ENCODE measurements at places on chromosomes 5 and 9.

DNA sequence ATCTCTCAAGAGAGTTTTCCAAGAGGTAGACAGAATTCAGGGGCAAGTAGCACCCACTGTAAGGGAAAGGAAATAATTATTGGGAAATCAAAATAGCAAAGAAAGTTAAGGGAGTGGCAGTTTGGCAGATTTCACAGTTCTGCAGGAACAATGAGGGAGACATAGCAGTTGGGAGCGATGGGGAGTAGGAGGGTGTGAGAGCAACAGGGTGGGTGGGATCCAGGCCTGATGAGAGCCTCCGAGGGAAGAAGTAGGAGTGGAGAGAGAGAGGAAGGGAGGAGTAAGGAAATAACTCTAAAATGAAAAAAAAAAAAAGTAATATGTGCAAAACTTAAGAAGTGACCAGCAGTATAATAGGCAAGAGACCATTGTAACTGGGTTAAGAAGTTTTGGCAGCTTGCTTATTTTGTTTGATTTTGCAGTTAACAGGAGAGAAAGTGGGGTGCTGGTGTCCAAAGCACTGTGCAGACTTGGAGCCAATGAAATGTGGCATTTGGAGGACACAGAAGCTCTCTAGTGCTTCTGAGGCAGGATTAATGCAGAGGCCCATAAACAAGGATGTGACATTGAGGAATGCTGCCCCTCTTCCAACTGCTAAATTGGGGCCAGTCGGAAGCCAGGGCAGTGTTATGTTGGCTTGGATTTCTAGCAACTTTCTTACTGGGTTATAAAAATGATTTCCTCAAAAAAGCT lies 10.2 kb downstream of the TNFAIP8 start:
- DNase-seq = no peak

- no peak for DNase-seq
Measured at GRCh38 chr9:93463638-93464248, 10.4 kb upstream of the FAM120AOS start.

GRCh38 chr9:92385953-92386352 lies 18.4 kb downstream of the OGN start:
- no peak for DNase-seq

DNA sequence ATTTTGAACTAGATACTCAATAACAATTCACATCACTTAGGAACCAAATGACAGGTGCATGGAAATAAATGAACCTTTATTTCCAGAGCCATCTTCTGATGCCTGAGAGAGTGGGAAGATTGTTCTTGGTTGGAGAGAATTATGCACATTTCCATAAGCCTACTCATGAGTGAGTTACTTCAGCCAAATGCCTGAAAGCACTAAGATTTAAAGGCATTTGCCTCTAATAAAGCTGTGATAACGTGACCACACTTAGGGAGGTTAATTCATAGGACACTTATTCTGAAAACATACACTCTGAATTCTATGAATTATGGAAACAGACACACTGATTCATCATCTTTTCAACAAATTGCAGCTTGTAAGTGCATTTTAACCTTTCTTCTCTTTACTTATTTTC lies 40.0 kb downstream of the KCTD16 start:
- no peak for DNase-seq

- DNase-seq = no peak
Measured at GRCh38 chr9:73183428-73183827, 31.8 kb downstream of the ANXA1 start.

- DNase-seq = no peak
Measured at GRCh38 chr5:105617436-105618215, 2053.1 kb downstream of the EFNA5 start.

GRCh38 chr5:97455996-97456395 lies 272.9 kb upstream of the RIOK2 start:
- DNase-seq = no peak

DNA sequence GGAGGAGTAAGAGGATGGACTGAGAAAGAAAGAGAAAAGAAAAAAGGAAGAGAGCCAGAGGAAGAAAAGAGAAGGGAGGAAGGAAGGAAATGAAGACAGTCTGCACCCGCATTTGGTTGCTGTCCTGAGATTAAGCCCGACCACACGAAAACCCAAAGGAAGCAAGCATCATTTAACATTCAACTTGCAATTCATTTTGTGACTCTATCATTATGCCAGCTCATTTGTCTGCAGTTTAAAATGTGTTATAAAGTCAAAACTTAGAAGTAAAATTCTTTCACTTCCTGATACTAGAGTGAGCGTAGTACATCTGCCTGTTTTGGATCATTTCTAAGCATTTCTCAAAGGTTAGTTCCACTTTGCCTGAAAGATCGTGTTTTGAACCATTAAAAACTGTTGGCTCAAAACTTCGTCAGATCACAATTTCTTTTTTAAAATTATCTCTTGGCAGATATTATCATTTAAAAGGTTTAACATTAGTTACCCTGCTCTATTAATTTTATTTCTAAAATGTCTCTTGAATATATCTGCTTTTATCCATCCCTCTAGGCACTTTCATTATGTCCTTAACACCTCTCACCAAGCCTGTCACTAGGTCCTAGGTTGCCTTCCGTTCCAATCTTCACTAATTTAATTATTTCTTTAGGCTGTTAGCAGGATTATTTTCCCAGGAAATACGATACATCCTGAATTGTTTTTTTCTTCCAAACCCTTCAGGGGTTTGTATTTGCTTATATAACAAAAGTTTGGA lies 240.9 kb downstream of the TLE4 start:
- no peak for DNase-seq

DNA sequence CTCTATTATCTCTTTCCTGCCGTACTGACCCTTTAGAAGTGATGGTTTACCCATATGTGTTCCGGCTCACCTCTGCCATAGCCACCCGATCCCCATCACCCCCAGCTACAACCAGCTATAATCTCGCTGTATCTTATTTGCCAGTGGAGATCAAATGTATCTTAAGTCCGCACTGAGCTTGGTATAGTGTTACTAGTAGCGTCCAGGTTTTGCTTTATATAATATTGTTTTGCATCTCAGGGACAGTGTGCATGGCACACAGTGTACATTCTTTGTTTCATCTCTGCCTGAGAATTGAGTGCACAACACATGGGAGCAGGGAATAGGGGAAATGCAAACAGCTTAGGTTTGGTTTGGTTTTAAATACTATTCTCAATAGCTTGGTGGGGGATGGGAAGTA lies 135.8 kb upstream of the SNX2 start:
- DNase-seq = no peak

GRCh38 chr5:167509076-167509475 lies 782.4 kb upstream of the WWC1 start:
- DNase-seq = no peak

- DNase-seq = no peak
Measured at GRCh38 chr9:120109242-120109641, 470.7 kb downstream of the CDK5RAP2 start.

- no peak for DNase-seq
Measured at GRCh38 chr5:170405817-170406216, 16.6 kb upstream of the KCNMB1 start.

Data from stimulated activated CD4-positive, alpha-beta T cell treated with anti-CD3 and anti-CD28 coated beads, Interleukin-15, amount 100 ng/mL, for 1 hour (primary cell).